ENCODE measurements at places on chromosomes 6 and 20. TPM values are rescaled to one million over a fixed set of nuclear protein-coding genes. Genes with fewer than 3 reads are reported as not detected.
A peak's percentile ranks its signal among the peaks of the same experiment; 100 is the strongest.

The ALDH5A1 gene
- 14.6 TPM for total RNA-seq

- H3K27me3 ChIP-seq, result peaks cover 29% of the 10 kb centered on the region
- H3K27ac ChIP-seq, result no peak overlapping the region
- DNase-seq, result no peak
- peaks cover 2% of the 10 kb centered on the region for H3K4me1 ChIP-seq
- H3K36me3 ChIP-seq, result no peaks in the 10 kb centered on the region
- H3K4me3 ChIP-seq, result no peak overlapping the region
Measured at GRCh38 chr6:149202100-149202499, 115.4 kb upstream of the TAB2 start.

The USP49 gene
- total RNA-seq, result 17.3 TPM

- H3K36me3 ChIP-seq, result peaks cover 30% of the 10 kb centered on the region
- no peak overlapping the region for H3K4me3 ChIP-seq
- peaks cover 21% of the 10 kb centered on the region for H3K4me1 ChIP-seq
- no peak for DNase-seq
- no peaks in the 10 kb centered on the region for H3K27me3 ChIP-seq
- H3K27ac ChIP-seq, result no peak overlapping the region
Measured at GRCh38 chr6:144305567-144305966, 20.4 kb downstream of the UTRN start.

The TMEM74B gene
- 21.9 TPM for total RNA-seq

DNA sequence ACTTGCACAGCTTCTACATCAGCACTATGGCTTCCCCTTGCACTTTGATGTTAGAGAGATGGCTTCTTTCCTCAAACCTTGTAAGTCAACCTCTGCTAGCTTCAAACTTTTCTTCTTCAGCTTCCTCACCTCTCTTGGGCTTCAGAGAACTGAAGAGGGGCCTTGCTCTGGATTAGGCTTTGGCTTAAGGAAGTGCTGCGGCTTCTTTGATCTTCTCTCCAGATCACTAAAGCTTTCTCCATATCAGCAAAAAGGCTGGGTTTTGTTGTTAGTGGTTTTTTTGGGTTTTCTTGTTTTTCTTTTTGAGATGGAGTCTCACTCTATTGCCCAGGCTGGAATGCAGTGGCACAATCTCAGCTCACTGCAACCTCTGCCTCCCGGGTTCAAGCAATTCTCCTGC is 24.0 kb downstream of the CDK5RAP1 start:
- no peak for DNase-seq
- peaks cover 34% of the 10 kb centered on the region for H3K36me3 ChIP-seq

DNA sequence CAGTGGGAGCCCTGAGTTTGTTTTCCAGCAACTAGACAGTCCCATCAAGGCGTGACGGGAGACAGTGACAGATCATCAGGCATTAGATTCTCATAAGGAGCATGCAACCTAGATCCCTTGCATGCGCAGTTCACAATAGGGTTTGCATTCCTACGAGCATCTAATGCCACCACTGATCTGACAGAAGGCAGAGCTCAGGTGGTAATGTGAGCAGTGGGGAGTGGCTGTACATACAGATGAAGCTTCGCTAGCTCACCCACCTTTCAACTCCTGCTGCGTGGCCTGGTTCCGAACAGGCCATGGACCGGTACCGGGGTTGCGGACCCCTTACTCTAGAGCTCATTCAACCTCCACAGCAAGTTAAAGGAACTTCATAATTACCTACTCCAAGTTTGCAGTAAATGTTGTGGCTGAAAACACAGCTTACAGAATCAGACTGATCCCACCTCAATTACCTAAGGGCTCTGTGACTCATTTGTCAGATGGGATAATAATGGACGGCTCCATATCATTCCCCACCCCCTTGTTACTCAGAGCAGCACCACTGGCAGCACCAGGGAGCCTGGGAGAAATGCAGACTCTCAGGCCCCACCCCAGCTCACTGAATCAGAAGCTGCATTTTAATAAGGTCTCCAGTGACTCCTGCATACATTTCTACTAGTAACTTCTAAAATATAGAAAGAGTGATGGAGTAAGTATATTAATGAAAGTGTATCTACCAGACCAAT is 15.7 kb downstream of the PXMP4 start:
- no peak overlapping the region for H3K4me3 ChIP-seq
- H3K27ac ChIP-seq, result no peak overlapping the region
- no peaks in the 10 kb centered on the region for H3K27me3 ChIP-seq
- no peak for DNase-seq

DNA sequence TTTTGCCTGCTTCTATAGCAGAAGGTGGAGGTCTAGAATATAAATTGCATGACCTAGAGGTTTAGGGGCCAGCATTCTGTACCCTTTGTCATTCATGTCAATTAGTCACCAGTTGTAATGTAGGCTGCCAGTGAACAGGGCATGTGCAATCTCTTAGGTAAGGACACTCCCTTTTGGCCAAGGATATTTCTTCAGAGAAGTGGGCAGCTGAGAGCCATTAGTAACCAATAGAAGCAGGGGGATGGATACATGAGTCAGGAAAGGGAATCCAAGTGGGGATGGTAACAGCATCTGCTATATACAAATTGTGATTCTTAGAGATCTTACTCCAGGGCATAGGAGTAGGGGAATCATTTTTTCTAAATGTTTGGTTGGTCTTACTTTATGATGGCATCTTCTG is 494.2 kb upstream of the JAG1 start:
- H3K4me1 ChIP-seq, result no peaks in the 10 kb centered on the region
- H3K36me3 ChIP-seq, result no peaks in the 10 kb centered on the region
- no peaks in the 10 kb centered on the region for H3K27me3 ChIP-seq

DNA sequence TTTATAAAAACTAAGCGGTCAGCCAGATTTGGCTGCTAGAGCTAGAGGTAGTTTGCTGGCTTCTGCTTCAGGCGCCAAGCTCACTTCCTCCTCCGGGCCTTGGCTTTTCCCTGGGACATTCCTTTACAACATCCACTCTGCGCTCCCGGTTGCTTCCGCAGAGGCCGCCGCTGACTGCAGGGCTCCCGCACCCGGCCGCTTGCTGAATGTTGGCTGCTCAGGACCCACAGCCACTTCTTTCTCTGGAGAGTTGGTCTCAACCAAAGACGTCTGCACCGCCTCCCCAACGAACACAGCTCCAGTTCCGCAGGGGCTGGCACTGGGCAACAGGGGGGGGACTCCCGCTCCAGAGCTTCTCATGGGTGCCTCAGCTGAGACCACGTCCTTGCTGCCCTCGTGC is 282.8 kb downstream of the TFAP2C start:
- no peak overlapping the region for H3K4me3 ChIP-seq
- DNase-seq, result no peak
- no peaks in the 10 kb centered on the region for H3K36me3 ChIP-seq

GRCh38 chr20:13928901-13929300 is 61.5 kb downstream of the SEL1L2 start:
- no peak overlapping the region for H3K4me3 ChIP-seq
- H3K4me1 ChIP-seq, result no peaks in the 10 kb centered on the region
- no peaks in the 10 kb centered on the region for H3K27me3 ChIP-seq
- no peak for DNase-seq

DNA sequence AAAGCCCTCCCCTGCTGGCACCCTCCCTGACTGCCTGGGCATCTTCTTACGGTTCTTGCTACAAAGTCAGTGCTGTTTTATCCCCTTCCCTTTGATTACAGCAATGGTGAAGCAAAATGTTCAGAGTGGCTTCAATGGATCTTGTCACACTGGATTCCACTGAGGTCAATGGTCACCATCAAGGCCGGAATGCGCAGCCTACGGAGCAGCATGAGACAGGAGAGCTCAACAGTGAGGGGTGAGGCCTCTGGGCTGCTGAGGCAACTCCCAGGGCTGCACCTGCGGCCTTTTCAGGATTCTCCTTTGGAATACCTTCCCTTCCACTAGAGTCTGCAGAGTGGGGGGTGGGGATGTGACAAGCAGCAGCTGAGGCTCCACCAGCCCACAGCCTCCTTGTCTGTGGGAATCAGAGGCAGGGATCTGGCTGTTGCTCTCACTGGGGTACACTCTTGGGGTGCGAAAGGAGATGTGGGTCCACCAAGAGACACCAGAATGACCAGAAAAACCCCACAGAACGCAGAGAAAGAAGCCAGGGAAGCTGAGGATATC is 40.4 kb upstream of the EMILIN3 start:
- H3K27ac ChIP-seq, result peak overlapping the region; percentile 84
- no peaks in the 10 kb centered on the region for H3K4me1 ChIP-seq
- H3K4me3 ChIP-seq, result no peak overlapping the region
- H3K36me3 ChIP-seq, result peaks cover 22% of the 10 kb centered on the region
- H3K27me3 ChIP-seq, result no peaks in the 10 kb centered on the region
